ENCODE measurements at places on chromosomes 6 and 20. TPM values are rescaled to one million over a fixed set of nuclear protein-coding genes. Genes with fewer than 3 reads are reported as not detected.

The BRD2 gene
- total RNA-seq: 69.0 TPM

The NRSN1 gene
- not detected for total RNA-seq

The HLA-DQA2 gene
- total RNA-seq: not detected

The SLC13A3 gene
- total RNA-seq: 0.32 TPM

All from epithelial cell of umbilical artery (primary cell).